ENCODE measurements at places on chromosomes 1 and 21.

GRCh38 chr1:69777423-69777822 is 209.7 kb downstream of the LRRC7 start:
- no peak for DNase-seq

- no peak for DNase-seq
Observed at GRCh38 chr21:44090325-44090724, 16.9 kb upstream of the PWP2 start.

DNA sequence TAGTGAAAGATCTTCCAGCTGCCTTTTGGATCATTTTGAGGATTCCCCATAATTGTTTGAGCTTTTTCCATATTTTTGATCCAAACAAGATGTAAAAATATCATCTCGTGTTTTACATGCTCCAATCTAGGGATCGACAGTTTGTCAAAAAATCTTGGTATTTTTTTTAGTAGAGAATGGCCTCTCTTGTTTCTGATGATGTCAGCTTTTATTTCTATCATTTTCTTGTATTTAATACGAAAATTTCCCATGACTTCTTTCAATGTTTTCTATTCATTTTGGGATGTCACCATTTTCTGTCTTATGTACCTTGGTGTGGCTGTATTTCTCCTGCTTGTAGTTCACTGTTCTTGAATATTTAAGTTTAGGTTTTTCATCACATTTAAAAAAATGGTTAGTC is 812.0 kb upstream of the NCAM2 start:
- DNase-seq = no peak

- DNase-seq = peak; percentile 44
Observed at GRCh38 chr1:154819628-154820590, 50.2 kb downstream of the KCNN3 start.

DNA sequence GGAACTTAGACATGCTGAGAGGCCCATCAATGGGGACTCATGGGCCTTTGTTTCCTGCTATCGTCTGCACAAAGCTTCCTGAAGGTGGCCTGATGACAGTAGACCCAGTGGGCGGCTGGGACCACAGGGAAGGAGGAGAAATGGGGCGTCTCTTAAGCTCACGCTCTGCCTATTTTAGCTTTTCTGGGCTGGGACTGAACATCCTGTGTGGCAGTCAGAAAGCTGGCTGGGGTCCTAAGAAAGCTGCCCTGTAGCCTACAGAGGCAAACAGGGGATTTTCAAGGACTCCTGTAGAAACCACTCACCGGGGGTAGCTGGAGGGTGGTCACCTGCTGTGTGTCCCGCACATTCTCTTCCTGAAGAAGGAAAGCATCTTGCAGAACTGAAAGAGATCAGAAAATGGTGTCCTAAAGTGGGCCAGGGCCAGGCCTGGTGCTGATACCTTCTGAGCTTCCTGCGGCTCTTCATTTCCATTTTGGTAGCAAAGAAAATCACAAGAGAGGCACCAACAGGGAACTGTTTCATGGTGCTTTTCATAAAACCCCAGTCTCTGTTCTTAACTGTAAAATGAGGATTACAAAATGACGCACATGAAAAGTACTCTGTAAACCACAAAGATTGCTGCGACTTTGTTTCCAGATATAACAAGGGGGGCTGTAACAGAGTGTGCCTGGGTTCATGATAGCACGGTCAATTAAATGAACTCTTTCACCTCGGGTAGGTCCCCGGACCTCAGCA is 8.6 kb downstream of the ZNF496 start:
- DNase-seq = no peak

DNA sequence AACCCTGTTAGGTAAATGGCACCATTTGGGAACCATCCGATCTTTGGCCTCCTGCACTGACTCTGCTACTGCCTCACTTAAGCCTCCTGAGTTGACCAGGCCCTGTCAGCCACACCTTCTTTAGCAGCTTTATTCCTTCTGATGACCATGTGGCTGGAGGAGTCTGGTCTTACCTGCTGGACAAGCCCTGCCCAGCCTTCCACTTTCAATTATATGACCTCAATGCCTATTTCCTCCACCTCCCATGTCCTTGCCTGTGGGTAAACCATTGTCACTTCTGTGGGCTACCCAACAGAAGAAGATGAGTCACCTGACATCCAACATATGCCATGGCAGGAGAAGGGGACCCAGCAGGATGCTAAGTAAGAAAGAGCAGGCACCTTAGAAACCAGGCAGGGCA is 393.8 kb downstream of the NTNG1 start:
- no peak for DNase-seq

DNA sequence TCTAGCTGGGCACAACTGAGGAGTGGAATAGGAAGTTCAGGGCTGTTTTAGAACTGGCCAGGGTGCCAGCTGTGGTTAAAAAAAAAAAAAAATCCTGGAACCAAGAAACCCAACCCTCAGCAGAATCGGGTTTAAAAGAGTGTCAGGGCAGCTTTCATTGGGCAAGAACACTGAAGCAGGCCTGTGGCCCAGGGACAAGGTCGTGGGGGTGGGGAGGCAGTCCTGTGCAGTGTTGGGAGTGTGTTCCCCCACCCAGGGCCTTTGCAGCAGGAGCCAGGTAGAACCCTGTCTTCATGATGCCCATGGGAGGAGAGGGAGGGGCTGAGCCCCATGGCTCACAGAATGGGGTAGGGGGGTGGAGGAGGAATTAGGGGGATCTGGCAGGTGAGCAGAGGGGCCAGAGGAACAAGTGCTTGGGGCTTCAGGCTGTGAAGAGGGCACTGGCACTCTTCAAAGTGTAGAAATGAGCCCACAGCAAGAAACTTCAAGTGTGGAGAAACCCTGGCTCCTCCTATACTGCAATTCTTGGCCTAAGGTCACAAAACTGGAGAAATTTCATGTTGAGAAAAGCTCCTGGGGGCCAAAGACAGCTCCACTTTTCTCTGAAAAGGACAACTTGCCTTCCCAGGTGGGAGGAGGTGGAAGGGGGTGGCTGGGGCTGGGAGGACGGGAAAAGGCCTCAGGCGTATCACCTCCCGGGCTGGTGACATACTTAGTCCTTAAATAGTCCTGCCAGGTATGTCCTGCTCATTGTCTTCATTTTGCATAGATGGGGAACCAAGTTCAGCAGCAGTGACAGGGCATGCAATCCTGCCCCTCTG is 39.3 kb downstream of the KIAA1614 start:
- DNase-seq = no peak

DNA sequence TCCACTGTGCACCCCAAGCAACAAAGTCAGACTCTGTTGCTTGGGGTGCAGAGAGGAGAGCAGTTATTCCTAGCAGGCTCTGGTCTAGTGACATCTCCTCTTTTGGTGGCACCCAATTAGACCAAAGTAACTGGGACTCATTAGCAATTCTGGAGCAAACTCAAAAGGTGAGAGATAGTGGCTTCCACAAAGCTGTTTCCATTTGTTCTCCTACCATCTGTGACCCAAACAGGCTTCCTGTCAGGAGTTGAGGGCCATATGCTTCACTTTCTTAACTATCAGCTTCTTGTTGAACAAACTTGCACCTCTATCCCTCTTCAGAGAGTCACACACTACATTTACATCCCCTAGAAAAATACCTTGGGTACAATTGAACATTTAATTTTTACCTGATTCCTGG is 1.5 kb upstream of the ATXN7L2 start:
- no peak for DNase-seq

- peak; percentile 63 for DNase-seq
Observed at GRCh38 chr1:28370239-28371009, 884 bp downstream of the PHACTR4 start.

DNA sequence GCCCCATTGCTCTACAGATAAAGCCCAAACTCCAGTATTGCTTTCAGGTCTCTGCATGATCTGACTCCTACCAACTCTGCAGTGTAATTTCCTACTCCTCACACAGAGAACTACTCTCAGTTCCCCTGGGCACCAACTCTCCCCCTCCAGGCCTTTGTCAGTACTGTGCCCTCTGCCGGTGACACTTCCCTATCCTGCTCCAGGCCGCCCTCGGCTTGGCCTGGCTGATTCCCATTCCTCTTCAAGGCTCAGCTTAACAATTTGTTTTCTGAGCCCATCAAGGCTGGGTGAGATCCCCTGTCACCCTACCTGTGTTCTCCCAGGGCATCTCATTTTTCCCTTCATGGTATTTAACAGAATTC is 2.6 kb downstream of the SLAMF8 start:
- no peak for DNase-seq

DNA sequence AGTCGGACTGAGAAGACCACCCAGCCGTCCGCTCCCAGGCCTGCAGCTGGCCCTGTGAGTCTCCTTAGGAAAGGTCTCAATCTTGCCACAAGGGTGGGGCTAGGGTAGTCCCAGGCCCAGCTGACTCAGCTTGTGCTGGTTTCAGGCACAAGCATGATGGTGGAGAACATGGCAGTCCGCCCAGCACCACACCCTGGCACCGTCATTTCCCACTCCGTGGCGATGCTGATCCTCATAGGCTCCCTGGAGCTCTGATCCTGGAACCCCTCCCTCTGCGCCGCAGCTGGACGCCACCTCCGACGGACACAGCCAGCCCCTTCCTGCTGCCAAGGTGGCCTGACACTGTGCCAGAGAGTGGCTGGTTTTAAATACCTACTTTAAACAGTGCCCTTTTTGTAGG is 10.7 kb downstream of the TMEM81 start:
- peak; percentile 63 for DNase-seq

DNA sequence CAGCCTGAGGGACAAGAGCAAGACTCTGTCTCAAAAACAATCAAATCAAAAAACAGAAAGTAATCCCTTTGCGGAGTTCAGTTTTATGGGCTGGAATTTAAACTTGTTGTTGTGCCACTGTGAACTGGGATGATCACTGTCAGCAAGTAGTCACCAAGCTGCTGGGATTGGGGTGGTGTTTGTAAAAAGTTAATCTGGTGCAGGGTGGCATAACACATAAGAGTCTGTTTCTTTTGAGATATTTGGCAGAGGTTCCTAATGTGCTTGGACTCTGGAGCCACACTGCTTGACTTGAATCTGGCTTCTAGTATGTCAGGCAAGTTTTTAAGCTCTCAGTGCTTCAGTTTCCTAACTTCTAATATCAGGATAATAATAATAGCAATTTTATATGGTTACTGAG is 6.6 kb downstream of the CLIC4 start:
- no peak for DNase-seq

- no peak for DNase-seq
Observed at GRCh38 chr1:161768986-161769672, 3.0 kb downstream of the ATF6 start.

GRCh38 chr1:77545970-77546369 is 136.5 kb downstream of the ZZZ3 start:
- peak; percentile 46 for DNase-seq

GRCh38 chr1:206802401-206802800 is 30.1 kb upstream of the IL10 start:
- peak; percentile 30 for DNase-seq

DNA sequence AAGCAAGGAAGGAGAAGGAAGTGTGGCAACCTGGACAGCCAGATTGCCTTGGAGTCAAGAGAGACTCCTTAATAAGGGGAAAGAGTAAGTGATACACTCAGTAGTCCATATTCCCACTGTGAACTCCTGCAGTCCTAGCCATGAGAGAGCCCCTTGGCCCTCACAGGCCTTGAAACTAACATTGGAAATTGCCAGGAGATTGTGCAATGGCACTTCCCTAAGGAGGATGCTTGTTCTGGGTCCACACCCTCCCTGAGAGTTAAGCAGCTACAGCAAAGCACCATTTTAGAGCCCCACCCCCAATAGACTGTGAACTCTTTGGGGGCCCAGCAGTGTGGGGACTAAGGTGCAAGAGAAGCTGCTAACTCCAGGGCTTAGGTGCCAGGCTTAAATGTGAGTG is 367.7 kb upstream of the CAMK1G start:
- DNase-seq = no peak

GRCh38 chr1:215267495-215267894 is 185.0 kb downstream of the KCNK2 start:
- no peak for DNase-seq

- no peak for DNase-seq
Observed at GRCh38 chr1:174074757-174075156, 52.6 kb upstream of the RC3H1 start.

DNA sequence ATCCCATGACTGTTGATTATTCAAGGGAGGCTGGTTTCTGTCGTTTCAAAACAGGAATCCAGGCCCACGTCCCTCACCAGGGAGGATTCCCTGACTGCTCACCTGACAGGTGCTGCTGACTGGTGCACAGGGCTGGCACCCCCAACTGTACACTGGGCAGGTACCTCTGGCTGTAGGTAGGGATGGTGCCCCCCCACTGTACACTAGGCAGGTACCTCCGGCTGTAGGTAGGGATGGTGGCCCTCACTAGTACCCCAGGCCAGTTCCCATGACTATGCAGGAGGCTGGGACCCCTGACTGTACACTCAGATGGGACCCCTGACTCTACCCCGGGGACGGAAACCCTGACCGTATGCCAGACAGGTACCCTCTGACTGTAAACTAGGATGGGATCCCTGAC is 33.6 kb upstream of the PDE9A start:
- no peak for DNase-seq

- no peak for DNase-seq
Observed at GRCh38 chr1:64243757-64244080, 40.3 kb downstream of the UBE2U start.

- DNase-seq = no peak
Observed at GRCh38 chr1:159869607-159870006, 7.2 kb upstream of the VSIG8 start.

GRCh38 chr1:216114180-216114579 is 309.1 kb downstream of the USH2A start:
- DNase-seq = no peak

GRCh38 chr1:54982739-54983138 is 2.3 kb downstream of the TMEM61 start:
- DNase-seq = no peak

- peak; percentile 82 for DNase-seq
Observed at GRCh38 chr1:110554871-110555801, 36.2 kb upstream of the KCNA10 start.

Data from AG20443 (cell line).